NCI-H1092 (cell line): ENCODE measurements at places on chromosomes 2 and 18.

DNA sequence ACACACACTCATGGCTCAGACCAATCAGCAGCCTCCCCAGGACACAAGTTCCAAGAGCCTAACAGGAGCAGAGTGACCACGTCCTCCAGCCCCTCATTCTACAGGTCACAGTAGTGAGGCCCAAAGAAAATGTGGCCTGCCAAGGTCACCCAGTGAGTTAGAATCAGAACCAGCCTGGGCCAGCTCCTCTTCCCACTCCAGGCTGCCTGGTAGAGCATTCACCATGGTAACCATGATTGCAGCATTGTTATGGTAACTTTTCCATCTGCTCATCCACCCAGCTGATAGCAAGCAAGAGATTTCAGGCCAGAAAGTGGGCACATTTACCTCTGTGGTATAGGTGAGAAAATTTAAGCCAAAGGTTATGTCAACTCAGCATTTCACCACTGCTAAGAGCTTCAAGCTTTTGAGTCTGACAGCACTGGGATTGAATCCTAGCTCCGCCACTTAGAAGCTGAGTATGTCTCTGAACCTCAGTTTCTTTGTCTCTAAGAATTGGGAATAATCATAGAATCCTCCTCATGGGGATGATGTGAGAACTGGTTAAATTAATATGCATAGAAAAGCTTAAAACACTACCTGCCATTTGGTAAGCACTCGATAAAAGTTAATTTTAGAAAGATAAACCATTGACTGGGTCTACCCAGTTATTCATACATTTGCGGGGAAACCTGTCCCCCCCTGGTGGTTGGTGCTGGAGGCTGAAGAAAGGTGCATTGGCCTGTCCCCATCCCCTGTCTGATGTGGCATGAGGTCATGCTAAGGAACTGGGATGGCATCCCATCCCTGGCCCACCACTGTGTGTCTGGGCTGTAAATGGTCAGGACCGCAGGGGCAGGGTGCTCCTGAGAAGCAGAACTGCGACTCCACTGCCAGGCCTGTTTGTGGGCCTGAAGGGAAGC lies 181.5 kb downstream of the KLHL29 start:
- DNase-seq, result no peak

DNA sequence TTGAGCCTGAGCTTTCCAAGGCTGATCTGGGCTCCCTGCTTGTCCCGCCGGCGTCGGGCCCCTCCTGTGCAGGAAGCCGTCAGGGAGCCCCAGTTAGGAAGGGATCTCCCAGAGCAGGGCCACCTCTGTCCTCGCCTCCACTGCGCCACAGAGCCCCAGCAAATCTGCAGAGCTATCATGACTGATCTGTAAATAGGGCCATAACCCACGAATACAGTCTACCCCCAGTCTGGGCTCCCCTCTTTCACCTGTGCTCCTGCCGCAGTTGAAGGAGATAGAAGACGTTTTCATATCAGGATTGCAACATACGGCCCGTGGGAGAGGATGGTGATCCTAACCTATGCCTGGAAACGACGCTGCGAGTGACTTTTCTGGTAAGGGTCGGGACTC lies 138.7 kb downstream of the PTGR3 start:
- DNase-seq, result no peak

DNA sequence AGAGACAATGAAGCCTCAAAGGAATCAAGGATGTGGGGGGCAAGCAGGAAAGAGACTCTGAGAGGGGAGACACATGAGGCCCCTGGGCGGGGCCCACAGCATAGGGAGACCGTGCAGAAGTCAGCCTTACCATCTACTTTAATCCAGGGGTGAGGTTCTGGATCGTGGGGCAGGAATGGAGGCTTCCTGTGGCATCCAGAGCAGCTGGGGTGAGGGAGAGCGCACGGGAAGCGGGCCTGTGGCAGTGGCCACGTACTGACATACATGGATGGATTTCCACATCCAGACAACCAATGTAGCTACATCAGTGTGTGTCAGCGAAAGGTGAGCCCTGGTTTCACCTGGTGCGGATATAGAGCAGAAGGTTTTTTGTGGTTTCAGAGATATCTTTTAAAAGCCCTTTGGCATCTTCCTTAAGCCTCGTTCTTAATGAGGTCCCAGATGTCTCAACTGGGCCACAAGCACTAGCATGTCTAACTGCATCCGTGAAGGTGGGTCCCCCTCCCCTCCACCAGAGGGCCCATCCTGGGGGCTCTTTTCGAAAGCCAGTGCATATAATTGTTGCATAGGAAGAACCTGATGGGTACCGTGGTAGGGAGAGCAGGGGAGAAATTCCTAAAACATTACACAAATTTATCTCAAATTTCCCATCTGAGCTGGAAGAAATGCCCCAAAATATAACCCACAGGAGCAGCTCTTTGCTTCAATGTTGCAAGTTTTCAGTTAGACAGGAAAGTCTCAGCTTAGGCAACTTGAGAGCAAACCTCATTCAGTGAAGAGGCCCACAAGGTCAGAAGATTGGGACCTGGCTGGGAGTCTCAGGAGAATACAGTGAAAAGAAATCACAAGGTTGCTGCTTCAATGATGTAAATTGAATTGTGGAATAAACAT lies 90.9 kb downstream of the SP3 start:
- no peak for DNase-seq

GRCh38 chr2:222532315-222532714 lies 108.0 kb downstream of the SGPP2 start:
- DNase-seq, result no peak

DNA sequence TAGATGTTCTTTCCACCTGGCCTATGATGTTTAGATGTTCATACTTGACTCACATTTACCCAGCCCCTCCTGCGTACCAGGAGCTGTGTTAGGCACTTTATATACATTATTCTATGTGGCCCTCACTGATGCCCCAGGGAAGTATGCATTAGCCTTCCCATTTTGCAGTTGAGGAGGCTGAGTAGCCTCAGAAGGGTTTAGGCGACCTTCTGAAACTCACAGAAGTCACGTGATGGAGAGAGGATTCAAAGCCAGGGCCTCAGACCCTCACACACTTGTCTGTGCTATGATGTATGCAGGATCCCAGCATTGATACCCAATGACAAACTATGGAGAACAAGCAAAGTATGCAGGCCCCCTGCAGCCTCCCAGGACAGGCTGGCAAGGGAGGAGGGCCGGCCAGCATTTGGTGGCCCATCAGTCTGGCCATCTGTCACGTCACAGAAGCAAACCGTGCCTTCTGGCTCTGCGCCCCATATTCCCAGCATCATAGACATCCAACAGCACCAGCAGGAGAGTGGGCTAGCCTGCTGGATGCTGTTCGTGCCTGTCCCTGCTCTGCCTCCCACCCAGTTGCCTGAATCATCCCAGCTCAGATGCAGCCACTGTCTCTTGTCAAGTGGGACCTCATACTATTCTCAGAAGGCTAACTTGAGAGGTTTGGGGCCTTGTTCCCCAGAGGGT lies 33.6 kb downstream of the EHD3 start:
- no peak for DNase-seq

DNA sequence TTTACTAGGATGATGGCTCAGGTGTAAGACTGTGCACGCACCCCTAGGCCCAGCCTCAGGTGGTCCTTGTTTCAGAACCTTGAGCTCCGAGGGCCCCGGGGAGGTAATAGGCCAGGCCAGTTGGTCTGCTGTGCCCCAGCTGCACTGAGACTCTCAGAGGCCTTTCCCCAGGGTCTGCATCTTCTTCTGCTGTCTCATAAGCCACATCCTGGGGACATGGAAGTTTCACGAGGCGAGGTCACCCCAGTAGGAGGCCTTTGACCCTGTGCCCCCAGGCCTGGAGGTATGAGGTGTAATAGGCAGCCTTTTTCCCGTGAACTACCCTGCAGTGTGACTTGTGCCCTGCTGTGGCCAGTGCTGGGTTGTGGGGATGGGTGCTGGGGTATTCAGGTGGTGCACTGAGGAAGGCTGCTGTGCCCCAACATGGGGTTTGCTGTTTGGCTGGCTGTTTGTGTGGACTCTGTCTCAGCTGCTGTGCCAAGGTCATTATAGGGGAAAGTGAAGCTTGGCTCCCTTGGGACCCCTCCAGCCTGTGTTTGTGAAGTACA lies 6.9 kb downstream of the OXER1 start:
- DNase-seq, result no peak

GRCh38 chr2:186485576-186485870 lies 537 bp upstream of the ZC3H15 start:
- no peak for DNase-seq

- DNase-seq, result no peak
These were observed 216.2 kb downstream of the GBX2 start for GRCh38 chr2:235951982-235952381.

DNA sequence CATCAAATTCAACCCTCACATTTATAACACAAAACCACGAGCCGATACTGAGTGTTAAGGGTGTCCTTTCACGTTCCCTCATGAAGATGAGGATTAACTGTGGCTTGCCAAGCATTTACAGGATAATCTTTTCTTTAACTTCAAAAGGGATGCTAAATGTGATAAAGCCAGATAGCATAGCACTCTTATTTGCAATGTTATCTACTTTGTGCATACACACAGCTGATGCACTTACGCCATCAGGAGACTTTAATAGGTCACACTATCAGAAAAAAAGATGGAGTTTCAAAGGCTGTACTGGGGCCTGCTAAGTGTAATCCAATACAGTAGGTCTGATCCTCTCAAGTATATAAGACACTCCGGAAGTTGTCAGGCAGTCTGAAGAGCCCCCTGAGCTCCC lies 572.7 kb downstream of the PIK3C3 start:
- no peak for DNase-seq
